H4 (cell line): ENCODE measurements at places on chromosomes 2 and 18. TPM values are rescaled to one million over a fixed set of nuclear protein-coding genes. Genes with fewer than 3 reads are reported as not detected.

Gene APLF
- 2.1 and 2.8 TPM in 2 replicates for total RNA-seq

Gene CPO
- 0.39 TPM in 1 of 2 replicates, not detected in the other for total RNA-seq

Gene CTLA4
- not detected in 2 replicates for total RNA-seq

Gene MAP4K3
- total RNA-seq = 19.2 and 20.1 TPM in 2 replicates

Gene DNAH6
- 0.02 TPM in 1 of 2 replicates, not detected in the other for total RNA-seq

Gene ABCB11
- not detected in 2 replicates for total RNA-seq

Gene PROC
- total RNA-seq = 1.3 and 2.6 TPM in 2 replicates

Gene NR4A2
- total RNA-seq = 0.70 TPM in 1 of 2 replicates, not detected in the other

DNA sequence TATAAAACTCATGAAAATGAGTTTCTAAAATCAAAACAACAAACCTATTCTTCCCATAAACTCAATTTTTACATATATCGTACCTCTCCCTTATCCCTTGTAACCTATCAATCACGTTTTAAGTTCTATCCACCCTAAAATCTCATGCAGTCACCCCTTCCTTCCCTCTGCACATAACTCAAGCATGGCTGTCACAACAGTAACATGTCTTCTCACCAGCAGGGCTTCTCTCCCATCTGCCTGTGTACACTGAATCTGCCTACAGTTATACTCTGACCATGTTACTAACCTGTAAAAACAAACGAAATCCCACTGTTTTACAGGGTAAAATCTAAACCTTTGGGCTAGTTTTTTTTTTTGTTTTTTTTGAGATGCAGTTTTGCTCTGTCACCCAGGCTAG is 68.2 kb downstream of the MAP4K3 start:
- DNase-seq = no peak

- DNase-seq = no peak
Measured at GRCh38 chr2:45274250-45274926, 265.1 kb upstream of the SIX2 start.

DNA sequence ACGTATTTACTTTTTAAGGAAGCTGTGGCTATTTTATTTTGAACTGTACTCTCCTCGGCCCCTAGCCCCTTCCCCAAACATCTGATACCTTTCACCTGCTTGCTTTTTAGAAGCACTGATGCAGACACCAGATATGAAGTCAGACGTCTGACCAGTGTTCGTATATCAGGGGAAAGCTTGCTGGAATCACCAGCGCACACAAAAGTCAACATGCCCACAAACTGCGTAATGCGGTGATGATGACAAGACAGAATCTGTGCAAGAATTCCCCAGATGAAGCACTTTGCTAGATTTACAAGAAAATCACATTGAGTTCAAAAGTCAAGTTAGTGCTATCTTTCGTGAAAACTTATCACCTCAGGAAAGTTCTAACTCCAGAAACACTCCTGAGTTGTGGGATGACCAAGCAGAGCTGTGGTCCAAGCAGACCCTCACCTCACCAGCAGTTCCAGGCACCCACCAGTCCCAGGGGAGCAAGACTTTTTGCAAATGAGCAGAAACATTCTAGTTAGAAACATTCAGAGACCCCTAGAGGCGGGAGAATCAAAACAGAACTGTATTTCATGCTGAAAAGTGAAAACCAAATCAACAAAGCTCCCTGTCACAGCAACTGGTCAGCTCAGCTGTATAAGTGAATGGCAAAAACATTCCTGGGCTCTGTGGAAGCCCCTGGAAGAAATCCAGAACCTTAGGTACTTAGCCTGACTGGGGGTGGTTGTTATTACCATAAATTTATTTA is 55.7 kb downstream of the INO80C start:
- no peak for DNase-seq

GRCh38 chr2:237567276-237568029 is 1.1 kb downstream of the PRLH start:
- no peak for DNase-seq

DNA sequence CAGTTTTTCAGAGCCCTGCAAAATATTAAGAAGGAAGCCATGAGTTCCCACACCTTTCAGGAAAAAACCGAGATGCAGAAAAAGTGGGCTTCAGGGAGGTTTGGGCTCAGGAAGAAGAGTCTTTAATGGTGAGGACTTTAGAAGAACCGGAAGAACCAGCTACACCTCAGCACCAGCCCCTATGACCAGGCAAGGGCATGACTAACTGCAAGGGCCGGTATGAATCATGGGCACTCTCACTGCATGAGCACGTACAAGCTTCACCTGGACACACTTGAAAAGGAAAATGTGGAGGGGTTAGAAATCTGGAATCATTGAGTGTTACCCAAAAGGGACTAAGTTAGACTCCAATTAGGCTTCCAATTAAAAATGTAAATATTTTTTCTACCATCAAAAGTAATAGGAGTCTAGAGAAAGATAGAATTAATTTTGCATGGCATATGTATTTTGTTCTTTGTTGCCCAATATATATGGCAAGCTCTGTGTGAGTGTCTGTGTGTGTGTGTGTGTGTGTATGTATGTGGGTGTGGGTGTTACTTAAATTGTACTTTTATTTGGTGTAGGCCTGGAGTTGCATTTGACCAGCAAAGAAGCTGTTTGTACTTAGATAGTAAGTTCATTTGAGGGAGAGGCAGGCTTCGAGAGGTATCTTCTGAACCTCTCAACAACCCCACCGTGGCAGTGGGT is 66.5 kb upstream of the THUMPD2 start:
- DNase-seq = no peak

GRCh38 chr2:229689307-229689839 is 25.0 kb downstream of the DNER start:
- DNase-seq = no peak

DNA sequence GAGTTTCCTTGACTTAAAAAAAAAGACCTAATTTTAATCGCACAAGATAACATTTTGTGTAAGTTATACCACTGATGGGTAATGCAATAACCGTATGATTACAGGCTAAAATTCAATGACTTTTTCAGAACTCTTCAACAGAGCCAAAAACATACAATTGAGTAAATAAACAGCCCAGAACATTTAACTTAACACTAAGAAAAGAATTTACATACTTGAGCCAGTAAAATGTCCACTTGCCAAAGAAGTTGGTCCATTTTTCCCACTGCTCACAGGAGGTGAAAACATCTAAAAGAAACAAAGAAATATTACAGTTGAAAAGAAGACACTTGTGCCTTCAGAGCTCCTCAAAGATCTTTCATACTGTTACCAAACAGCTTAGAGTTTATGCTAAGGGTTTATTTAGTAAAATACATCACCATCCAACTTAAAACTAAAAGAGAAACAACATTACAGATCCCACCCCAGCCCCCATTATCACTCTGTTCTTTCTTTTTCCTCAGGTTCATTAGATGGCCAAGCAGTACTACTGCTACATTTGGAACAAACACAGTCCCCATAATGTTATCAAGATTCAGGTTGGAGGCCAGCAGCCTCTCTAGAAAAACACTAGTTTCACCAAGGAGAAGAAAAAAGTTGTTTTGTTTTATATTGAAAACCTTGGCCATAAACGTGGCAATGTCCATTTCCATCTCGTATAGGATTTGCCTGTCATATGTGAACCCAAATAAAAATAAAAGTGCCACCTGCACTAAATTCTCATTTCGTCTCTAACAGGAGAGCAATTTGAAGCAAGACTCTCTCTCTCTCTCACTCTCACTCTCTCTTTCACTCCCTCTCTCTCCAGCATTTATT is 2.7 kb downstream of the TCF4 start:
- no peak for DNase-seq

GRCh38 chr18:58251416-58251815 is 207.4 kb downstream of the NEDD4L start:
- no peak for DNase-seq

DNA sequence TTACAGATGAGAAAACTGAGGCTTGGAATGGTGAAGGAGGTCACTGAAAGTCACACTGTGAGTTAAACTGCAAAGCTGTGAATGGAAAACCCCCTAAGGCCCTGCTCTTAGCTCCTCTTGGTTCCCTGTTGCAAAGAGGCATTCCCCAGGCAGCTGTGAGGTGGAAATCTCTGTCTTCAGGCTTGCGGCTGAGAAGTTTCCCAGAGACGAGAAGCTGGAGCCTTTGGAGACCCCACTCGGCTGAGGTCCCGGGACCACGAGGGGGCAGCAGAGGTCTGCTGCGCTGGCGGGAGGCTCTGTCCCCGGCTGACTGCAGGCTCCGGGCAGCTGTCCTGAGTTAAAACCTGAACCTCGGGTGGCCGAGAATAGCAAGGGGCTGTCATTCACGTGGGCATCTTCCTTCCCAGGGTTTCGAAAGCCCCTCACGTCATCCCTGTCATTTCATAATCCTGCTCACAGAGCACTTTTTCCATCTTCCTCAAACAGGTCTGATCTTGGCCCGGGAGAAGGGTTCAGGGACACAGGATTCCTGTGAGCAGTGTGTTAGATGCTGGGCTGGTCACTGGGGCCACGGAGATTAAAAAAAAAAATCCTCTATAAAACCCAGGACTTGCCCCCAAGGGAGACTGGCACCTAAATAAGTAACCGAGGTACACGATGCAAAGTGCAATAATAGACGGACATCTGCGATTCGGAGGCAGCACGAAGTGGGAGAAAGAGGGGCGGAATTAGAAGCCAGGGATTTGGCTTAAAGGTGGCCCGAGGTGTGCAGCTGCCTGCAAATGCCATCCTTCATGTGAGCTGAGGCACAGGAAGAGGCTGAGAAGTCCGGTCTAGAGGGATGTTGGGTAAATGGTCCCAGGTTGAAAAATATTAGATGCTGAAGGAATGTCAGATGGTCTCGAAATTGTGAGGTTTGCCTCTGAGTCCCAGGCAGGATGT is 24.6 kb upstream of the ATOH8 start:
- DNase-seq = peak; percentile 63

- no peak for DNase-seq
Measured at GRCh38 chr2:240329778-240330177, 105.7 kb upstream of the GPC1 start.

GRCh38 chr2:204329016-204329415 is 216.3 kb upstream of the PARD3B start:
- no peak for DNase-seq

- no peak for DNase-seq
Measured at GRCh38 chr2:119198240-119198840, 25.3 kb upstream of the STEAP3 start.
